Lung microvascular endothelial cell (primary cell): ENCODE measurements at places on chromosomes 5 and 9.

DNA sequence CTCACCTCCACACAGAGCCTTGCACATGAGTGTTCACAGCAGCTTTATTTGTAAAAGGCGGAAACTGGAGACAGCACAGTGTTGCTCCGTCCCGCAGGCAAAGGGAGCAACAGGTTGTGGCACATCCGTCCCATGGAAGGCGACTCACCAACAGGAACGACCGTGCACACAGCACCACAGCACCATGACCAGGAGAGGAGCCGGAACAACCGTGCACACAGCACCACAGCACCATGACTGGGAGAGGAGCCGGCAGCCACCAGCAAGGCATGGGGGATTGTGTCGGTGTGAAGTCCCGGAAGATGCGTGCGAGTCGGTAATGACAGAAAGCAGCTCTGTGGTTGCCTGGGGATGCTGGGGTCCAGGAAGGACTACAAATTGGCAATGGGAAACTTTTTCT, 158.5 kb downstream of the C9orf50 start:
- DNase-seq = no peak

GRCh38 chr5:43171451-43171850, 20.6 kb upstream of the NIM1K start:
- no peak for DNase-seq

GRCh38 chr5:151451626-151452520, 4.5 kb downstream of the SLC36A1 start:
- peak; percentile 23 for DNase-seq

- no peak for DNase-seq
These were observed 626 bp downstream of the PSD2 start for GRCh38 chr5:139796061-139796806.

DNA sequence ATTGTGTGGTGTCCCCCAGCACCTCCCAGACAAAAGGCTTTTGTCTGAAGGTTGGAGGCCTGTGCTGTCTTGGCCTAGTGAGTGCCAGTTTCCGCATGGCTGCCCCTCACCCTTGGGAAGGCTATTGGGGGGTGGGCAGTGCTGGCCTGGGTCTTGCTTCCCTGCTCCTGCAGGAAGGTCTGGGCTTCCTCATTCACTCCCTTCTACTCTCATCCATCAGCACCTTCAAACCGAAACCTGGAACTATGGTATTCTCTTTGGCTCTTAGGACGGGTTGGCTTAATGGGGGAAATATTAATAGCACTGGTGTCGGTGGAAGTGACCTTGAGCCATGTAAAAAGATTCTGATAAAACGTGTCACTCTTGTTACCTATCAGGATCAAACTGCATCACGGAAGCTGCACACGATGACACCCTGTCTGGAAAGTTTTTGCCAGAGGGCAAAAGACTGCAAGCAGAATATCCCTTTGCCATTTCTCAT, 34.0 kb upstream of the GLRX start:
- DNase-seq = no peak

- no peak for DNase-seq
These were observed 388.0 kb downstream of the ICE1 start for GRCh38 chr5:5810461-5810860.

- DNase-seq = no peak
These were observed 115.4 kb upstream of the NTRK2 start for GRCh38 chr9:84554069-84554664.

DNA sequence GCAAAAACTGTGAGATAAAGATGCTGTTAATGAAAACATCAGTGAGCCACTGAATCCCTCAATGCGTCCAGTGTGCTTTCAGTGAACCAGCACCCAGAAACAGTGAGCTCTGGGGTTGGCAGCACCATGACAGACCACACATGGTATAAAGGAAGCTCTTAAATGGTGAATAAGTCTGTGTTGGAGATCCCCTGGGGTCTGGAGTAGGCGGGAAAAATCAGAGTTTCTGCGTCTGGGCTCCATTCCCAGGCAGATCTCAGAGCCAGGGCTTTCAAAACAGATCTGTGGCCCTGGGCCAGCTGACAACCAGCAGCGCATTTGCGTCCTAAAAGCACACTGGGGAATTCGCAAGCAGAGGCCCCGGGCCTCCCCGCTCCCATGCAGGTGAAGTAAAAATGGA, 233.5 kb downstream of the FRMD3 start:
- peak; percentile 70 for DNase-seq
